Nephron progenitor cell (in vitro differentiated cells): ENCODE measurements at places on chromosomes 16 and 17.
A peak's percentile ranks its signal among the peaks of the same experiment; 100 is the strongest.

DNA sequence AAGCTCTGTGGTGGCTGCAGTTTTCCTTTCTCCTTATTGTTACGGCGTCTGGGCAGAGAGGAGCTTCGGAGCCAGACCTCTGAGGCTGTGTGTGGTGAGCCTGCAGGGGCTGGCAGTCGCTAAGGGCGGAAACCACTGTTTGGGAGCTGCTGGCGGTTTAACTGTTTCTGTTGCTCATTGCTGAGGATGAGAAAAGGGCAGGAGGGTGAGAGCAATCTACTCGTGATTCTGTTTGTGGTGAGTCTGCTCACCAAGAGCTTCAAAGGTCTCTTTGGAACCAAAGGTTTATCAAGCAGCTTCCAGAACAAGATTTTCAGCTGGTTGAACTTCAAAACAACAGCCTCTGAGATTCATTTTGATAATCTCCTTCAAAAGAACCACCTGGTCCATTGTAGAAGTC is 143.9 kb downstream of the ANKFN1 start:
- DNase-seq, result peak; percentile 6

DNA sequence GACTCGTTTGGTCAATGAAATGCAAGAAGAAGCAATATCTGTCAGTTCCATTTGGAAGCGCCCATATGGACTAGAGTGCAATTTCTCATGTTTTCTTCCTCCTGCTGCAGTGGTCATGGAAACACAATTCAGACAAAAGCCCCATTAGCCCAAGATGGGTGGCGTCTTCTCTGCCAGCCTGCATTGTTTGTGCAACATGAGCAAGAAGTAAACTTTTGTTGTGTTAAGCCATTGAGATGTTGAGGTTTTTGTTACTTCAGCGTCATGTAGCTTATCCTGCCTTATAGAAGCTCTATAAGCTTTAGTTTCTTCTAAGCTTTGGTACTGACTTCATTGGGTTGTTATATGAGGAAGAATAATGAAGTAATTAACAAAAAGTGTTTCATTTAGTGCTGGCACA is 137.4 kb downstream of the NPIPB5 start:
- DNase-seq, result no peak

- DNase-seq, result peak; percentile 20
These were observed 22.1 kb downstream of the TRIM25 start for GRCh38 chr17:56891751-56892150.

GRCh38 chr16:88504489-88505404 is 51.7 kb downstream of the ZFPM1 start:
- DNase-seq, result no peak

DNA sequence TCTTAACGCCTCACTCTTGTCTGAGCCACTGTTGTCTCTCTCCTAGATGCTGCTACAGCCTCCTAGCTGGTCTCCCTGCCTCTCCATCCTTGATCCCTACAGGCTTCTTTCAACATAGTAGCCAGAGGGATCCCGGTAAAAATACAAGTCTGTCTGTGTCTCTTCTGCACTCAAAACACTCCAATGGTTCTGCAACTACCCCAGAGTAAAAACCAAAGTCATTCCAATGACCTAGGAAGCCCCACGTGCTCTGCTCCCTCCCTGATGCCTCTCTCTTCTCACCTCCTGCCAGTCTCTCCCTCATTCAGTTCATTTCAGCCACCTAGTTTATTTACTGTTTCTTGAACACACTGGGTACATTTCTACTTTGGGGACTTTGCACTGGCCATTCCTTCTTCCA is 135.2 kb downstream of the NPIPB5 start:
- DNase-seq, result no peak

- DNase-seq, result peak; percentile 90
These were observed at the start of gene CAMTA2 for GRCh38 chr17:4986951-4987766. Gene CAMTA2 (minus strand): TSS chr17:4987675. CDS start chr17:4986222, 1,453 bp downstream.

GRCh38 chr17:52147872-52148271 is 10.6 kb downstream of the CA10 start:
- DNase-seq, result no peak

DNA sequence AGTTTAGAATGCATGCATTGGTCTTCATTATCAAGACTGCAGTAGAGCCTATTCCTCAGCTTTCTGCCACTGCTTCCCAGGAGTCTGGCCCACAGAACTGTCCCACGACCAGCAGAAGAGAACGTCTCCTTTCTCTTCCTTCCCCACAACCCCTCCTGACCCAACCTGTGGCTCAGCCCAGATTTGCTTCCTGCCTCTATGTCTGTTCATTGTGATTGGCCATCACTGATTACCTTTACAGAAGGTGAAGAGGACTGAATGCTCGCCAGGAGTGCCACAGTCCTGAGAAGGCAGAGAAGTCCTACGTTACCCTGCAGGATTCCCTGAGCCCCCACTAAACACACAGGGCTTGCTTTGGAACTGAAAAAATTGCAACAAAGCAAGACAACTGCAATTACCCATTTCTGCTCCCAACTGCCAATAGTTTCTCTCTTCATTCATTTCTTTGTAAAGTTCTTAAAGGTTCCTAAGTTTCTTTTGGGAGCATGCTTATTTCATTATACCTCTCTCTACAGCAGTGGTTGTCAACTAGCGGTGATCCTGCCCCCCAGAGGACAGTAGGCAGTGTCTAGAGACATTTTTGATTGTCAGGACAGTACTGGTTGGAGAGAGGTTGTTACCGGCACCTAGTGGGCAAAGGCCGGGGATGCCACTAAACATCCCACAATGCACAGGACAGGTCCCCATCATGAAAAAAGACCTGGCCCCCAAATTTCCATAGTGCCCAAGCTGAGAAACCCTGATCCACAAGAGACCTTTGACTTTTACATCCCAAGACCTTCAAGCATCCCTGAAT is 4.5 kb upstream of the NAT9 start:
- DNase-seq, result no peak

- DNase-seq, result peak; percentile 39
These were observed 28.7 kb upstream of the ENPP7 start for GRCh38 chr17:79702034-79702433.

GRCh38 chr17:79154951-79155585 is 80.4 kb downstream of the ENGASE start:
- DNase-seq, result no peak

- no peak for DNase-seq
These were observed 20.1 kb upstream of the ALKBH5 start for GRCh38 chr17:18163547-18163946.

- DNase-seq, result no peak
These were observed 33.2 kb downstream of the RBFOX3 start for GRCh38 chr17:79577485-79578187.

GRCh38 chr17:68100000-68100641 is 64.6 kb downstream of the KPNA2 start:
- DNase-seq, result no peak

DNA sequence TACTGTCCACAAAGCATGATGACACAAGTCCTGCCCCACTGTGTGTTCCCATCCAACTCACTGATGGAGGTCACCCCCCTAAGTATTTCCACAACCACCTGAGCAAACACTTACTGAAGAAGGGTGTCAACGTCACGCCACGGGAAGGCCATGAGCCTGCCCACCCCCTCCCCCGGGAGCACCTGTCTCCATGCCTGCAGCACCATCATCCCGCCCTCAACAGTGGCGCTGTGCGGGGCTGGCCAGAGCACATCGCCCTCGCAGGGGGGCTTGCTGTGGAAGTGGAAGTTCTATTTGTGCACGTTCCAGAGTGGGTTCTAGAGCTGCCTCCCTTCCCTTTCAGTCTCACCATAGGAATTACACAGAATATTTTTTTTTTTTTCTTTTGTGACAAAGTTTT is 4.3 kb upstream of the MBTPS1 start:
- no peak for DNase-seq

DNA sequence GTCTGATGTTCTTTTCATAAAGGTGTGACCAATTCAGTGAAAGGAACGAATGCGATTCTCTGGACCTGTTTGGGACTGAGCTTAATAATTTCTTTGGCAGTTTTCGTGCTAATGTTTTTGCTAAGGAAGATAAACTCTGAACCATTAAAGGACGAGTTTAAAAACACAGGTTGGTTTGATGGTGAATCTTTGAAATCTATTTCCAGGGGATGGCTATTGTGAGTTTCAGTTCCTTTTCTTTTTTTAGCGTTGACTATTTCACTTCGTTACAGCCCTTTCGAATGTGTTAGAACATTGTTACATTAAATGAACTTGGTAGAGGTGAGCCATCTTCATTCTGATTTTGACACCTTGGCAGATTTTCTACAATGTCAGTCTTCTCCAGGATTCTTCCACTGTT is 1.2 kb downstream of the TNFRSF17 start:
- no peak for DNase-seq

- DNase-seq, result no peak
These were observed 17.4 kb downstream of the KRT24 start for GRCh38 chr17:40686192-40686591.

DNA sequence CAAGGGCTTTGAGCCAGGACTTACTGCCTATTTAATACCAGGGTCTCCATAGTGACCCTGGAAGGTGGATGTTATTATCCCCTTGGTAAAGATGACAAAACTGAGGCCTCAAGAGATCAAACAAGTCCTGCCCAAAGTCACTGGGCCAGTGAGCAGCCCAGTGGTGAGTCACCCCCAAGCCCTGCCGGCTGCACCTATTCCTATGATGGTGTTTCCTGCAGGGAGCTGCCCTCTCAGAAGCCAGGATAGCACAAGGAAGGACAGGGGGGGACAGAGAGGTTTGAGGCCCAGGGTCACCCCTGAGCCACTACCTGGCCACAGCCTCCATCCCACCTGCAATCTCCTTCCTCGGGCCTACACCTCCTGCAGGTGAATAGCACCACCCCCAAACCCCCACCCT is 90.9 kb downstream of the SDK2 start:
- no peak for DNase-seq

DNA sequence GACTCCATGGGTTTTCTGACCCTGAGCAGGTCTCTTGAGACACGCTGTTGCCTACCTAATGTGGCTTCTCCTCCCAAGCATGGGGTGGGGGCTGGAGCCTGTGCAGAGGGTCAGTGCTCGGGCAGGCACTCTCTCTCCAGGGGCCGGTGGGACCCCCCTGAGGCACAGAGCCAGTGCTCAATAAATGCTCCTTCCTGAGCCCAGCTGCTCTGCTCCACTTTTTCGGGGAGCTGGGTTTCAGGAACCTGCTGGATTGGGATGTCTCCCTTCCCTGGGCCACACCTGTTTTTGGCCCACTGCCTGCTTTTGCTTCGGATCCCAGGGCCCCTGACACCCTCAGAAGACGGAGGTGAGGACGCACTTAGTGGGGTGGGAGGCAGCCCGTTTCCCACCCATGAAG is 1.3 kb upstream of the TRIM65 start:
- no peak for DNase-seq

GRCh38 chr16:21646721-21647561 is 5.5 kb downstream of the IGSF6 start:
- DNase-seq, result no peak

- DNase-seq, result no peak
These were observed 36.1 kb upstream of the ALOX12 start for GRCh38 chr17:6959700-6960099.

DNA sequence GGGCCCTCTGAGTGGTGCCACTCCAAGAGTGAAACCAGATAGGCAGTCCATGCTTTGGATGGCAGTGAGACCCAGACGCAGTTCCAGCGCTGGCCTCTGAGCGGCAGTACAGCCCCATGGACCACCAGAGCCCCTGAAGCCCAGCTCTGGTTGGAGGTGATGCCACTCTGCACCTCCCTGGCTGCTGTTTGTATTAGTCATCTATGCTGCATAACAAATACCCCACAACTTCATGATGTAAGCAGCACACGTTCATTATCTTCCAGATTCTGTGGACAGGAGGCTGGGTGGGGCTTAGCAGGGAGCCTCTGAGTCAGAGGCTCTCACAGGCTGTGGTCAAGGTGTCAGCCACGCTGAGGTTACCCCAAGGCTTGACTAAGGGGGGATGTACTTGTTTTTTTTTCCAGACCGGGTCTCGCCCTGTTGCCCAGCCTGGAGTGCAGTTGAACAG is 5.1 kb upstream of the NME4 start:
- DNase-seq, result peak; percentile 64

GRCh38 chr17:81460856-81461460 is 51.6 kb downstream of the ACTG1 start:
- no peak for DNase-seq

GRCh38 chr16:55433030-55433429 is 46.0 kb upstream of the MMP2 start:
- no peak for DNase-seq

GRCh38 chr16:57680842-57681375 is 12.8 kb downstream of the ADGRG3 start:
- DNase-seq, result no peak

- DNase-seq, result no peak
These were observed 10.6 kb upstream of the CES3 start for GRCh38 chr16:66950437-66950836.

DNA sequence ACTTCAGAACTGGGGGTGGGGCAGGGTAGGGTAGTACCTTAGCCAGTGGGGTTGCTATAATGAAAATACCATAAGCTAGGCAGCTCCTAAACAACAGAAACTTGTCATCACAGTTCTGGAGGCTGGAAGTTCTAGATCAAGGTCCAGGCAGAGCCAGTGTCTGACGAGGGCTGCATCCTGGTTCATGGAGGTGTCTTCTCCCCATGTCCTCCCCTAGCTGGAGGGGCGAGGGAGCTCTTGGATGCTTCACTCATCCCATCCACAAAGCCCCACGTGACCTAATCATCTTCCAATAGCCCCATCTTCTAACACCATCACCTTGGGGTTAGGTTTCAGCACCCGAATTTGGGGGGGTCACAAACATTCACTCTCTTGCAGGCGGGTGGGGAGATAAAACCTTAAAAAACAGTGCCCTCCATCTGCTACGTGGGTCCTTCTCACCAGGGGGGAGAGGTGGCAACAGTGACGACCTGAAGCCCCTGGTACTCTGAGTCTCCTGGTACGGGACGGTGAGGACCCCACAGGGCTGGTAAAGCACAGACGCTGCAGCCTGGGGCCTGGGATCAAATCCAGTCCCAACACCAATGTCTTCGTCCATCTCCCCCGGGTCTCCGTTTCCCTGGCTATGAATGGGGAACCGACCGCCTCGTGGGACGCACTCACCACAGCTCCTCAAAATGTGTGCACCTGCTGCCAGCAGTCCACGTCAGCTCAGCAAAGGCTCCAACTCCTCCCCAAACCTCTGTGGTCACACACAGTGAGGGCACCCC is 22.8 kb downstream of the RAB40B start:
- DNase-seq, result no peak

GRCh38 chr16:58815181-58815888 is 81.2 kb upstream of the GOT2 start:
- no peak for DNase-seq

GRCh38 chr17:63314761-63315160 is 131.3 kb downstream of the CYB561 start:
- DNase-seq, result no peak
